K562 (cell line): ENCODE measurements at places on chromosomes 4 and X.

DNA sequence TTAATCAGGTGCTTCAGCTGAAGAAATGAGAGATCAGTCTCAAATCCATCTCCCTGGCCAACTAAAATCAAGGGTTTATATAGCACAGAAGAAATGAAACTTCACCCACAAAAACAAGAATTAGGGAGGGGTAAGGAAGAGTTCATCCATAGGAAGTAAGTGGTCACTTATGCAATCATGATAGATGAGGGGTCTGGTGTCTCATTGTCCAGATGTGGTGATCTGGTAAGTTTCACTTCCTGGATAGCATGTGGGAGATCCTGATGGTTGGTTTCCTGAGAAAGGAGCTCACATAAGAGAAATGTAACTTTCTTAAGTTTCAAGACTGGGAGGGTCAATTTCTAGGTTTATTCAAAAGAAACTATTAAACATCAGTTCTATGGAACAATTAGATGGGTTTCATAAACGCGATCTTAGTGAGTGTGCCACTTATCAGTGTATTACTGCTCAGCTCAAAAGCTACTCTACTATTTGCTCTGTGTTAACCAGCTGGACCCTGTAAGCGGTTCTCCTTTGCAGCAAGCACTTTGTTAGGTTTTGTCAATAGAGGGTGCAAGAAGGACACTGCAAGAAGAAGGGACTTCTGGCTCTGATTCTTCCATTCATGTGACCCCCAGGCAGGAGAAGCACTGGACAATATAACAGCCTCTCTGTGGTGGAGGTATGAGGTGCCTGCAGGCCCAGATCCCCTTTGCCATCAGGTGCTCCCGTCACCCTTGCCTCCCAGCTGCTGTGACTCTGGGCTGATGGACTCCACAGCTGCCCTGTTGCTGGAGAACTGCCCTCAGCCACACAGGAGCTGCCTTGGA lies 35.4 kb upstream of the HPSE start:
- no peak for DNase-seq

GRCh38 chrX:68936126-68936525 lies 107.3 kb downstream of the EFNB1 start:
- no peak for DNase-seq

DNA sequence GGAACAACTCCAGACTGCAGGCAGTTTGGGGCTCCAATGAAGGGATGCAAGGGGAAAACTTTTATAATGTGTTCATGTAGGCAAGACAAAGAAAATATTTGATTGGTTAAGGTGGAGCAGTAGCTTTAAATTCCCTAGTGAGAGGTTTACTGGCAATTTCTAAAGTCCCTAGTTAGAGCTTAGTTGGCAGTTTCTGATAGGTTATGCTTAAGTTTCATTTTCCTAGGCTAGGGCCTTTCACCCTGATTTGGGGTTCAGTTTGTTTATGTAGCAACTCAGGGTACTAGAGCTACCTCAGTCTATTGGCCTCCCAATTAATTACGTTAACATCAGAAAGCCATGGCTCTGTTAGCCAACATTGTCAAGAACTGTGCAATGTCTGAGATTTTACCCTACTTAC lies 14.6 kb downstream of the BBS12 start:
- no peak for DNase-seq

DNA sequence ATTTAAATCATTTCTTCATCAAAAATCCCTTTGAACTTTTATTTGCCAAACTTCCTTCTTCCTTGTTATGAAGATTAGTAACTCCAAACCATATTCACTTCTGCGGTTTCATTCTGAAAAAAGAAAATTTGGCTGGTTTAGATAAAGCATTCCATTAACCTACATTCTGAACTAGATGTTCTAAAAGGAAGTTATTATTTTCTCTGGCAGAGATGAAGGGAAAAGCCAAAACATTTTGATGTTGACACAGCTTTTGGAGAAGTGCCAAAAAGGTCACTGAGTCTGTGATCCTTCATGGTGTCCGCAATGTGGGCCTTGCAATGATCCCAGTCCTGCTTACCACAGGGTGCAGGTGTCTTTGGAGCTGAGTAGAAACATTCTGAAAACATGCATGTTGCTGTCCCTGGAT lies 36.0 kb downstream of the CXCL8 start:
- DNase-seq, result peak; percentile 65

GRCh38 chrX:49058794-49059193 lies at the start of gene CCDC120:
Gene CCDC120 (plus strand): TSS chrX:49058999. CDS start chrX:49062042, 3,043 bp downstream.
- no peak for DNase-seq

DNA sequence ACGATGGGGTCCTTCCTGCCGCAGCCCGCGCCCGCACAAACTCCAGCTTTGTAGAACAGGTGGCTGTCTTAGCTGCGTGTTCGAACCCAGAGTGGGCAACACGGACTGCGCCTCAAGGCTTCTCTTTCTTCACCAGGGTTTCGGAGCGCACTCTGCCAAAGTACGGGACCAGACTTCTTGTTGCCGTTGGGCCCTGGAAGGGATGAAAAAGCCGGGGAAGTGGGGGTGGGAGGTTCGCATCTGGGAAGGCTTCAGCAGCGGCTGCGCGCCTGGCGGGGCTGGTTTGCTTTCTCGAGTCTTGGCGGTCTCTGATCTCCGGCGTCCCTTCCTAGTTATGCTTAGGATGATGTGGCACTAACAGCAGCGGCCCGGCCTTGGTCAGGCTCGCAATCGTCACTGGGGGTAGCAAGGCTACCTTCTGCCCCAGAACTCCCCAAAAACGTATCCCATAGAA lies 673 bp downstream of the PARM1 start:
- DNase-seq, result no peak

- DNase-seq, result no peak
These were observed 559.1 kb downstream of the ZNF674 start for GRCh38 chrX:45986081-45986480.

DNA sequence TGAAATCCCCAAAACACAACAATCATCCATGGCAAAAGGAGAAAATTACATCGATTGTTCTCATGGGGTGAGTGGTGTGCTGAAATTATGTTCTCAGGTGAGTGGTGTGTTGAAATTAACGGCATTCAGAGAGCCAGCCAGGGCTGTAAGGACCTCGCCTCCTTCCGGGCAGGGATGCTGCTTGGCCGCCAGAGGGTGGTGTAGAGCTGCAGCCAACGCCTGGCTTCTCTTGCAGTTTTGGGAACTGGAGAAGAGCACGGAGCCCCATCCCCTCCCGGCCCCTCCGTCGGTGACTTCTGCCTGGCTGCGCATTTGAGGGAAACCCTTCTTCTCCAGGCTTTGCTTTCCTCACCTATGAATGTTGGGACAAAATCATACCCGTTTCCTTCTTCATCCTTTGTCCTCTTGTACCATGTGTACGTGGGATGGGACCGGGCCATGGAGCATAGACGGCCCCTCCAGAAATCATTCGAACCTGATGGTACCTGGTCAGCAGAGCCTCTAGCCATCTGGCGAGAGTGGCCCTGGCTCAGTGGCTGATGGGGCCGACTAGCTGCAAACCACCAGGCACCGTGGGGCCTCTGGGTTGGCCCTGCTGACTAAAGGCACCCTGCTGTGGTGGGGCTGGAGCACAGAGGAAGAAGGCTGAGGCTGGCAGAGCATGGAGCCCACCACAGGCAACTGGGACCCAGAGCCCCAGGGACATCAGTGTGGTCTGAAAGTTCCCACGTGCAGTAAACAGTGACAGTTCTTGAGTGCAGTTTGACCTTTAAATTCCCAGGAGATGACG lies 28.4 kb downstream of the TRMT44 start:
- DNase-seq, result peak; percentile 77

DNA sequence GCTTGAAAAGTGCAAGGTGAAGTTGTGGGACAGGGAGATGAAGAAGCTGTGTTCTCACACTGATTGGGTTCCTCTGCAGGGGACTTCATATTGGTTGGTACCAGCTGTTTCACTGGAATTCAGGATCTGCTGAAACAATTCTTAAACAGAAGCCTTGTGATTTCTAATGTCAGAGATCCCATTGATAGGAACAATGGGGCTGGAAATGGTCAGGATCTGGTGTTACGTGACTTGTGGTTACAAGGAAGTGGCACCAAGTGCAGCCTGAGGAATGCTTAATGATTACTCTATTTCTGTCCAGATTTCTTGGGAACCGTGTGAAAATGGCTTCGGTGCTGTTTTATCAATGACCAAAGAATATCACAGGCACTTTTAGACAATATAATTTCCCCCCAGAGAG lies 68.1 kb downstream of the MOSPD2 start:
- DNase-seq, result no peak
